ENCODE measurements at places on chromosomes 7 and 10.
A peak's percentile ranks its signal among the peaks of the same experiment; 100 is the strongest.

- DNase-seq: no peak
Observed at GRCh38 chr7:96188174-96188581, 133.7 kb downstream of the SLC25A13 start.

DNA sequence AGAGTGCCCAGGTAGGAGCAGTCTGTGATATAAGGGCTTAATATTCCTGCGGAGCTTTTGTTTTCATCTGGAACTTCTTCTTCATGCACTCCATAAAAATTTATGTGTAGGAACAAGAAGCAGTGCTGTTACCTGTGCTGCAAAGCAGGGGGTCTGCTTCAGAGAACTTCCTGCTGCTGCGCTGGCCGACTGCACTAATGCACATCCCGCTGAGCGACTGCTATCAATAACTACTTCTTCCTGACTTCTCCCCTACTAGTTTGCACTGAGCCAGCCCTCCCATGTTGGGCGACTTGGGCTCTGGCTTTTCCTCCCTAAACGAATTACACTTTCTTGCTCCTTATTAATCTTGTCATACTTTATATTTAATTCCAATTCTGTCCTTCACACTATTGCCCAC is 150.3 kb downstream of the NEBL start:
- no peak for DNase-seq

GRCh38 chr10:43842072-43842471 is 193.4 kb upstream of the ZNF32 start:
- DNase-seq: peak; percentile 51

- DNase-seq: no peak
Observed at GRCh38 chr7:141609576-141609975, 58.4 kb downstream of the AGK start.

DNA sequence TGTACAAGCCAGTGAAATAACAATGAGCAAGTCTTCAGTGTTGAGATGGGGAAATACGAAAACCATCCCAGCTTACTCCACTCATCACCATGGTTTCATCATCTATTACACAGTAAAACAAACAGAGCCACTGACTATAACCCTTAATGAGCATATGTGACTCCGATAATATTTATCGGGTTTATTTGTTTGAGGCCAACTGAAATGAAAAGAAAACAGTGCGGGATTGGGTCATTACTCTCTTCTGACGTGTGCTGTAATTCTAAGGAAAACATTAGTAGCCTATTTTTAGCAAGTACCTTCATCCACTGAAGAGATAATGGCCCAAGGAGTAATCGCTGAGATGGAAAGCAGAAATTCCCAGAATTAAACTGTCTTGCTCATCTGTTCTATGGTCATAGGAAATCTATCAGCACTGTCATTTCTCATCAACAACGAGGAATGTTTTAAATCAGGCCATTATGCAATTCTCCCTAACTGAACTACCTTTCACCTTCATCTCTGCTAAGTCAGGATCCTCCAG is 716.5 kb downstream of the INHBA start:
- no peak for DNase-seq

DNA sequence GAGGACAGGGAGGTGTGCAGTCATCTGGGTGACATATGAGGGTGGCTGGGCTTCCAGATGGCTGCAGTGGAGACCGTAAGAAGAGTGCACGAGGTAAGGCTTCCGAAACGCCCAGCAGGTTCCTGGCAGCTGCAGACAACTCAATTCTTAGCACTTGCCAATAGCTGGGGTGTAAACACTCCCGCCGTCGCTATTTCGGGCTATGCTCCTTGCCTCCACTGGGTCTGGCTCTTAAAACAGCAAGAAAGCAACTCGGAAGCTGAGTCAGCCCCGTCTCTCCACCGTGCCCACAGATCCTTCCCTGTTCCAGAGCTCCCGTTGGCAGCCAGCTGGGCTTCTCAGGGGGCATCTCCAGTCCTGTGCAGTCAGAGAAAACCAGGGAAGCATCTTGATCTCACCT is 6.1 kb upstream of the PDGFA start:
- DNase-seq: no peak

DNA sequence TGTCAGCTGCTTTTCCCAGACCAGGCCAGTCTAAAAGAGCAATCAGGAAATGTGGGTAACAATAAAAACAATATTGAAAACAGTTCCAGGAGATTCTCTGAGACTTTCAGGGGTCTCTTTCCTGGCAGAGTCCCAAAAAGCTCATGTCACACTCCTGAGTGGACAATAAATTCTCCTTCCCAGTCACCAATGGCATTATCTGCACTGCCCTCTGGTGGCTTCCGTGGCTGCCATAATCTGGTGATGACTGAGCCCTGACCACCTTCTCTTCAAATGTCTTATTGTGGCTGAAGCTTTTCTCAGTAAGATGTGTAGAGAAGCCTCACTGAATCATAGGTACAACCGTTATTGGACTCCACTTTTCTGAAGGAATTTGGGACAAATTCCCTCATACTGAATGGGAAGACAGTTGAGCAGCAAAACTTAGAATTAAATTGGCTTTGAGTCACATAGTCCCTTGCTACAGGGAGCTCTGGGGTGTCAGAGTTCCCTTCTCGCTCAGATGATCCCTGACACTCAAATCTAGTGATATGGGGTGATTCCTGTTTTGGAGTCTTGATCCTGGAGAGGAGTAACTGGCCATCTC is 24.4 kb upstream of the ASAH2 start:
- peak; percentile 69 for DNase-seq

GRCh38 chr10:128867819-128868218 is 599.2 kb upstream of the MGMT start:
- no peak for DNase-seq

- no peak for DNase-seq
Observed at GRCh38 chr7:73599151-73599882, 20.9 kb upstream of the TBL2 start.

DNA sequence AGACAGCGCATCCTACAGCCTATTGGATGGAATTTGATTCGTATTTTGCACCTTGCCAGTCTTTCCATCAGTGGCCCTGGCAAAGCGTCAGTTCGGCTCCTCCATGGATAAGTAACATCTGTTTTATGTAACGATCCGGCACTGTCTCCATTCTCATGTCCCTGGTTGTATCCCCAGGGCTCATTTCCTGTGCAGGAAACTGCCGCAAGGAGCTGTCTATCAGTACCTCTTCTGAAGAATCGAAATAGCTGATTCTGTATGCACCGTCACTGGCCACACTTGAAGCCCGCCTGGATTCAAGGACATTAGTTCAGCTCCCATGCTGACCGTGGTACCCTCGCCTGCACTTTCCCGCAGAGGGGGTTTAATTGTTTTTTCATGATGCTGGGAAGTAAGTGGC is 53.1 kb upstream of the NPS start:
- no peak for DNase-seq

- no peak for DNase-seq
Observed at GRCh38 chr10:110650265-110650668, 6.1 kb downstream of the RBM20 start.

- peak; percentile 54 for DNase-seq
Observed at GRCh38 chr10:133161486-133162109, 1.6 kb downstream of the KNDC1 start.

DNA sequence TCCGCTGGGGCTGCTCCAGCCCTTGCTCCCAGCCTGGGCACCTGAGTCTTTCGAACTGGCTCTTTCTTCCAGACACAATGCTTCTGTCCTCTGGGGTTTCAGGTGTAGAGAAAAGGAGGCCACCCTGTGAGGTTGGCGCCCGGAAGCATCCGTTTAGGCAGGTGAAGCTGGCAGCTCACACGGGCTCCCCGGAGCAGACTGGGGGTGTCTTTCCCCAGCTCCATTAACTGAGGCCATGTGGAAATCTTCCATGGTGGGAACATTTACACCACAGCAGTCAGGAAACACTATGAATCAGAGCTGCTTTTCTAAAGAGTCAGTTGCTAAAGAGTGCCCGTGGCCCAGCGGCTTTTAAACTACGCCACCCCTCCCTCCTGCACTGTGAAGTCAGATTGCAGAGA is 29.2 kb downstream of the PRKAG2 start:
- DNase-seq: no peak

DNA sequence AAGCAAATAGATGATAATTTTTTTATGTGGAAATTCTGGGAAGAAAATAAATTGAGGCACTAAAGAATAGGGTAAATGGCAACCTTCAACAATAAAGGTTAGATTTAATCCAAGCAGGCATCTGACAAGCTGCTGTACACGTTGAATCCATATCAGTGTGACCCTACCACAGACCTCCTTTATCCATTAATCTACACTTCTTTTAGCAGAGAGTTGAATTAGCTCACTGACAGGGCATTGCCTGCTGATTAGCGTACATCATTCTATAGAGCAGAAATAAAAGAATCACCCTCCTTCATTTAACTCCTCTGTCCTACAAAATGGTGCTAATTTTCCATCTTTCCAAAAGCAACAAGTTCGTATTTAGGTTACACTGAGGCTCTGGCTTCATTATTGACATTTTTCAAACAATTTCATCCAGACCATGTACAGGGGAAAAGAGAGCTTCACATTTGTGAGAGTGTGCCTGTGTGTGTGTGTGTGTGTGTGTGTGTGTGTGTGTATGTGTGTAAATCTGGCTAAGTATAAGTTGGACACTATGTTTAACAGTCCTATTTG is 356.0 kb downstream of the TFEC start:
- DNase-seq: no peak

- DNase-seq: no peak
Observed at GRCh38 chr7:45715471-45716352, 141.5 kb downstream of the ADCY1 start.

GRCh38 chr7:150421831-150422230 is 28.6 kb upstream of the GIMAP8 start:
- DNase-seq: peak; percentile 49

GRCh38 chr7:155700847-155701246 is 56.4 kb downstream of the RBM33 start:
- no peak for DNase-seq

DNA sequence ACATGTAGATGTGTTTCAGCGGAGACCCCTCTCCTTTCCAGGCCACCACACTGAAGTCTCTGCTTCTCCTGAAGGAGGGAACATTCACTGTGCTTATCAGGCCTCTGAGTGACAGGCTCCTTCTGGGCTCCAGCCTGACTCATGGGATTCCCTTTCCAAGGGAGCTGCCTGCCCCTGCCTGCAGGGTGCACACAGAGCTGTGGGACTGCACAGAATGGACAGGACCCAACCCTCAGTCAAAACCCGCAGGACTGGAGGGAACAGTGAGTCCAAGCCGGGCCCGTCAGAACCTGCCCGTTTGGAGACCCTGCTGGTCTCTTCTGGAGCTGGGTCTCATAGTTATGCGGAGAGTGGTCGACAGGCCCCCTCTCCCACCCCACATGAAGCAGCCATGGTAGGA is 32.6 kb downstream of the PLAC9 start:
- no peak for DNase-seq

DNA sequence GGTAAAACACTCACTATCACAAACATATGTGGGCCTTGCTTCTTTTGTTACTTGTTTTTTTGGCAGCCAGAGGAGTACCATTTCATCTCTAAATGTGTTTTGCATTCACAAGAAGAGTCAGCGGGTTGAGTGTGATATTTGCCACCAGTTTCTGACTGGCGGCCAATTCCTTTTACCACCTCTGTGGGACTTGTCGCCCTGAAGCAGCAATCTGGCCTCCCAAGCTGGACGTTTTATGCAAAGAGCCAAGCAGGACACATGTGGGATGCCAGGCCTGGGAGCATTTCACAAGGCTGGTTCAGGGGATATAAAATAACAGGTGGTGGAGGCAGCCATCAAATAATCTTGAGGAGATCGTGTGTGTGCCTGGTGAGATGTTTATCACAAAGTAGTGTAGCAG is 61.8 kb upstream of the TRIL start:
- no peak for DNase-seq

DNA sequence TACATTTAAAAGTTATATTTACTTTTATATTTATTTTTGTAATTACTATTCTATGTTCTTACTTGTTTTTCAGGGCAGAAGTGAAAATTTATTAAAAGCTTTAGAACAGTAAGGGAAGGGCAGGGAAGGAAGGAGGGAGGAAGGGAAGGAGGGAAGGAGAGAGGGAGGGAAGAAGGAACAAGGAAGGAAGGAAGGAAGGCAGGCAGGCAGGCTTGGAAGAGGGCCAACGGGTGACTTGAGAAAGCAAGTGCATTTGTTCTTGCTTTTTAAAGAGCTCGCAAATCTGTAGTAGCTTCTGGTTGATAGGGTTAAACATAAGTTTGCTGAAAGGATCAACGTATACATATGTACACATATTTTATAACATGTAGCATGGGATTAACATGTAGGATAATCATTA is 725.3 kb upstream of the FZD8 start:
- no peak for DNase-seq

- DNase-seq: no peak
Observed at GRCh38 chr7:13945670-13946069, 43.8 kb downstream of the ETV1 start.

DNA sequence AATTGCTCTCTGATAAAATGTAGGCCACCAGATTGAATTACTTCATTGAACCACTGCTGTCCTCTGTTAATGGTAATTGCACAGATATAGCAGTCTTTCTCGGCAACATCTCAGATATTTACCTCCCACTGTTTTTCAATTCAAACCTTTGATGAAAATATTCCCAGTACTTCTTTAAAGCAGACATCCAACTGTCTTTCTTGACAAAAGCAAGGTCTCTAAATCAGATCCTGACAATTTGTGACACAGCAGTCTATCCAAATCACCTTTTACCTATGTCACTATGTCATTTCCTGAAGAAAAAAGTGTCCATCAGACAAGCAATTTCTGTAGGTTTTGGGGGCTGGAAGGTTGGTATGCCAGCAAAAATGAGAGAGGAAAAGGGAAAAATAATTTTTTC is 555.7 kb downstream of the AUTS2 start:
- no peak for DNase-seq

DNA sequence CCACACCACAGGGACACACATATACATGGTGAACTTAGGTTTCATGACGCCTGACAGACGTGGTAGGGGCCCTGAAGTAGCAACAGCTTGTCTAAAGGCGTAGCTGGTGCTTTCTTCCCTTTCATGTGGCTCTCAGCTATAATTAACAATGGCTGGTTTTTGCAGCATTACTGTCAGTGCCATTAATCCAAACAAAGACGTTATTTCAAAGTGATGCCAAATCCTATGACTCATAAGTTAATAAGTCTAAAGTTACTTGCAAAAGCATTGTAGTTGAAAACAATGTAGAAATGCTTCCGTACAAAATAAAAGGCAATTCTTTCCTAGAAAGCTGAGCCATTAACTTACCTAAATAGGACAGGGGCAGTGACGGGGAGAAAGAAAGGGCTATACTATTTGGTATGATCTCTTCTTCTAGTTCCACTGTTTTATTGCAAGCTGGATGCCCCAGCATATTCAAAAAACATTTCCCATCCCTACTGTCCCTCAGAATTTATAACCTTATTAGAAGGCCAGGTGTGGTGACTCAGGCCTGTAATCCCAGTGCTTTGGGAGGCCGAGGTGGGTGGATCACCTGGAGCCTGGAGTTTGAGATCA is 105.4 kb downstream of the ODAD2 start:
- no peak for DNase-seq

All from sciatic nerve (tissue), 2 donors.